Peyer's patch (tissue), 4 donors: ENCODE measurements at places on chromosomes 12 and 14. TPM values are rescaled to one million over a fixed set of nuclear protein-coding genes. Genes with fewer than 3 reads are reported as not detected.

The MAP4K5 gene
- 123 TPM for total RNA-seq

GRCh38 chr12:114402084-114402717 lies 3.7 kb downstream of the TBX5 start:
- H3K4me1 ChIP-seq = no peaks in the 10 kb centered on the region
- no peak overlapping the region for H3K27ac ChIP-seq
- DNase-seq = no peak
- H3K27me3 ChIP-seq = peaks cover 62% of the 10 kb centered on the region

- no peaks in the 10 kb centered on the region for H3K27me3 ChIP-seq
- no peak overlapping the region for H3K4me3 ChIP-seq
- H3K27ac ChIP-seq = no peak overlapping the region
- DNase-seq = no peak
- peaks cover 10% of the 10 kb centered on the region for H3K4me1 ChIP-seq
These were observed 19.9 kb upstream of the CD27 start for GRCh38 chr12:6424866-6425265.

The IRF2BPL gene
- total RNA-seq = 10.3 TPM

DNA sequence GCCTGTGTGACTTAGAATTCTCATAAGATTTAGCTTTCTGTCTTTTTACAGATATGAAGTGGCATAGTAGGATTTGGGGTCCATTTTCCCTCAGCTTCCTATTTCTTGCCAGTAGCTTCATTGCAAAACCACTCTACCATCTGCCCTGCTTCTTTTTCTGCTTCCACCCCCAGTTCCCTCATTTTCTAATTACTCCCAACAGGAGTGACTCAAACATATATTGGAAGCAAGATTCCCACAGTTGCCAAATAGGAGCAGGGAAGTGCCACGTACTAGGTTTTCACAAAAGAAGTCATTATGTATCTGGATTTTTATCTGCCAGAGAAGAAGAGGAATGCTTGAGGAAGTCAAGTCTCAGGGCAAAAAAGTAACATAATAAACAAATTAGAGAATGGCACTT lies 64.1 kb downstream of the ANO4 start:
- no peaks in the 10 kb centered on the region for H3K27me3 ChIP-seq
- H3K27ac ChIP-seq = no peak overlapping the region
- H3K4me1 ChIP-seq = no peaks in the 10 kb centered on the region
- no peaks in the 10 kb centered on the region for H3K36me3 ChIP-seq

DNA sequence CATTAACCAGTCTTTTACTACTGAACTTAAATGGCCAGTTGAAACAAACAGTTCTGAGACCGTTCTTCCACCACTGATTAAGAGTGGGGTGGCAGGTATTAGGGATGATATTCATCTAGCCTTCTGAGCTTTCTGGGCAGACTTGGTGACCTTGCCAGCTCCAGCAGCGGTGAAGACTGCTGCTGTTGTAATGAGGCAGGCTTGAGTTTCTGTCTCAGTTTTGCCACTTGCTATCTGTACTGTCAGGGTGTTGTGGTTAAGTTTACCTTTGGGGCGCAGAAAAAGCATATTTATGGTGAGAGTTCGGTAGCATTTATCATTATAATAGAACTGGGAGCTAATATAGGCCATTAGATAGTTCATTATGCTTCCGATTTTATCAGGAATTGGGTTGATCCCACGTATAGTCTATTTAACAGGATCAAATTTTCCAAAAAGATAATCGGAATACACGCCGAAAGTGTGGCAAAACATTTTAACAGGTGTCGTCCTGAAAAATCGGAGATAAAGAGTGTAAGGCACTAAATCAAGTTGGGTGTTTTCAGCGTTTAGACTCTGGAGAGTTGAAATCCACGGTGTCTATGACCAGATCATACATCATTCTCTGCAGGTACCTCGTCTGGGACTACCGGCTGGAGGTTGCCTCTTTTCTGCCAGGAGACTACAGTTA lies 688 bp upstream of the NECAP1 start:
- peak overlapping the region; percentile 88 for H3K27ac ChIP-seq
- H3K27me3 ChIP-seq = no peaks in the 10 kb centered on the region
- H3K4me1 ChIP-seq = no peaks in the 10 kb centered on the region
- peak overlapping the region; percentile 66 for H3K4me3 ChIP-seq
- no peaks in the 10 kb centered on the region for H3K36me3 ChIP-seq
- peak; percentile 54 for DNase-seq

GRCh38 chr14:22510527-22511110 lies 78.4 kb downstream of the DAD1 start:
- H3K4me3 ChIP-seq = no peak overlapping the region
- no peak for DNase-seq
- H3K36me3 ChIP-seq = no peaks in the 10 kb centered on the region
- H3K4me1 ChIP-seq = no peaks in the 10 kb centered on the region

DNA sequence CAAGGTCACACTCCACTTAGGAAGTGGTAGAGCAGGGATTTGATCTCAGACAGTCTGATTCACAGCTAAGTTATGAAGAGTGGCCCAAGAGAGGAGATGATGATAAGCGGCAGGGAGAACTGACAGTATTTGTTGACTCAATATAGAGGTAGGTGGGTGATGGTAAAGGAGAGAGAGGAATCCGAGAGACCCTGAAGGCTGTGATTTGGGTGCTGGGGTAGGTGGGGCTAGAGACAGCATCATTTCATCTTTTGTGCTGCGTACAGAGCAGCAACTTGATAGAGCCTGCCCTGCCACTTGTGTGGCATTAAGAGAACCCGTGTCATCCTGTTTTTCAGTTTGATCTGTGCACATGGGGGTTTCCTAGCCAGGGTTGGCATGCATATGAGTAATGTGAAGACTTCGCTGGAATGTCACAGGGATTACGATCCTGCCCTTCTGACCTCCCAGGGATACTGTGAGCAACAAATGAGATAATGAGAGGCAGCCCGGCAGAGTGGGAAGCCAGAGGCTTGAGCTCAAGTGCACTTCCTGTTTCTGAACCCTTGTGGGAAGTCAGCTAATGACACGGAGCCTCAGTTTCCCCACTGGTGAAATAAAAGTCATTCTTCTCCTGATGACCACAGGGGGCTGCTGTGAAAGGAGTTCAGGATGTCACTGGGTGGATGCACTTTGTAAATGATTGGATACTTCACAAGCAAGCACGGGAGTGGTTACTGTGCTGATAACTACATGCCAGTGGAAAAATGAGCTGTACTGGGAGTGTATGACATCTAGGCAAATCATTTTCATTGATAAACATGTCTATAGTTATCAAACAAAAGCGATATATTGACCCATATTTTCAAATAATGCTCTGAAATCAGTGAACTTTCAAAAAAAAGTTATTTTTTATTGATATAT lies 59.5 kb upstream of the IGF1 start:
- no peaks in the 10 kb centered on the region for H3K4me1 ChIP-seq
- H3K4me3 ChIP-seq = no peak overlapping the region
- no peaks in the 10 kb centered on the region for H3K36me3 ChIP-seq
- H3K27me3 ChIP-seq = no peaks in the 10 kb centered on the region
- no peak overlapping the region for H3K27ac ChIP-seq
- DNase-seq = no peak

The KLRB1 gene
- total RNA-seq = 6.3 TPM

DNA sequence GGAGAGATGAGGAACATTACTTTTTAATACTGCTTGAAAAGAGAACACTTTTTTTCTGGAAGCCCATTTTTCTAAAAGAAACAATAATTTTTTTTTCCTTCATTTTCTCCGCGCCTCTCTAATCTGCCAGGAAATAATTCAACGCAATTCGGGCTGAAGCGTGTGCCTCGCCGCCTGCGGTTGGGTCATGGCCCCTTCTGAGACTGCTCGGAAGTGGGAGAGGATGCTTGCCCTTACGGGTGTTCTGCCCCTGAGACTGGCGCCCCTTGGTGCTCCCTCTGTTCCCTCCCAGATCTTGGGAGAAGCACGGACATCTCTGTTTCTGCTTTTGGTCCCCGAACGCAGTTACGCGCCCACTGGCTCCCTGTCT lies 332 bp upstream of the TBC1D30 start:
- H3K27ac ChIP-seq = no peak overlapping the region
- no peaks in the 10 kb centered on the region for H3K36me3 ChIP-seq
- no peak for DNase-seq
- no peaks in the 10 kb centered on the region for H3K4me1 ChIP-seq

- peak overlapping the region; percentile 91 for H3K27ac ChIP-seq
- H3K27me3 ChIP-seq = no peaks in the 10 kb centered on the region
These were observed 6.5 kb downstream of the AHNAK2 start for GRCh38 chr14:104971447-104972240.

The KCNMB4 gene
- 0.18 TPM for total RNA-seq

- H3K36me3 ChIP-seq = no peaks in the 10 kb centered on the region
- no peaks in the 10 kb centered on the region for H3K27me3 ChIP-seq
- H3K4me1 ChIP-seq = no peaks in the 10 kb centered on the region
- no peak overlapping the region for H3K27ac ChIP-seq
- no peak overlapping the region for H3K4me3 ChIP-seq
These were observed 11.9 kb upstream of the TMEM119 start for GRCh38 chr12:108609537-108610335.

GRCh38 chr12:92513231-92513730 lies 189.5 kb upstream of the PLEKHG7 start:
- no peaks in the 10 kb centered on the region for H3K27me3 ChIP-seq
- no peak for DNase-seq
- H3K27ac ChIP-seq = no peak overlapping the region
- H3K36me3 ChIP-seq = no peaks in the 10 kb centered on the region
- no peak overlapping the region for H3K4me3 ChIP-seq
- H3K4me1 ChIP-seq = no peaks in the 10 kb centered on the region

The PTCSC3 gene
- total RNA-seq = not detected

DNA sequence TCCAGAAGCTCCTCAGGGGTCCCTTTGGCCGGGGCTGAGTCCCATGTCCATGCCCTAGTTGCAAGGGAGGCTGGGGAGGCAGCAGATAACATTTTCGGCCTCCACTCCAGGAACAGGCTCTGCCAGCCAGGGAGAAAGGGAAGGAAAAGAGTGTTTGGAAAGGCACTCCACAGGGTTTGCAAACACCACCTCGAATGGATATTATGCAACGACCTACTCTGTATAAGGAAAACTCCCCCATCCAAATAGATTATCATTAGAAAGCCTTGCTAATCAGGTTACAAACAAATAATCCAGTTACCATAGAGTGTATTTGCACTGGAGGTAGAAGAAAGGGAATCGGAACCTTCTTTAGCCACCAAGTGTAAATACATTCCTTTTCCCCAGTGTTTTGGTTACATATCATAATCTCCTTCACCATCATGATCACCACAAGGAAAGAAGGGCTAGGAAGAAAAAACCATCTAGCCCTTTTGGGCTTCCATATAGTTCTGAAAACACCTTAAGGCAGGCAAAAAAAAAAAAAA lies 40.4 kb downstream of the TMCC3 start:
- H3K4me1 ChIP-seq = no peaks in the 10 kb centered on the region
- H3K36me3 ChIP-seq = no peaks in the 10 kb centered on the region
- H3K4me3 ChIP-seq = no peak overlapping the region
- H3K27me3 ChIP-seq = no peaks in the 10 kb centered on the region

The WIF1 gene
- not detected for total RNA-seq

GRCh38 chr14:53953828-53954550 lies 2.6 kb downstream of the BMP4 start:
- H3K4me3 ChIP-seq = peak overlapping the region; percentile 39
- peak overlapping the region; percentile 95 for H3K27ac ChIP-seq
- H3K36me3 ChIP-seq = peaks cover 9% of the 10 kb centered on the region
- H3K27me3 ChIP-seq = no peaks in the 10 kb centered on the region
- peak; percentile 71 for DNase-seq
- H3K4me1 ChIP-seq = peaks cover 6% of the 10 kb centered on the region

- DNase-seq = no peak
- H3K4me3 ChIP-seq = no peak overlapping the region
- no peak overlapping the region for H3K27ac ChIP-seq
- H3K36me3 ChIP-seq = no peaks in the 10 kb centered on the region
These were observed 16.2 kb downstream of the CLMN start for GRCh38 chr14:95303552-95303951.

The PTPRQ gene
- total RNA-seq = not detected

DNA sequence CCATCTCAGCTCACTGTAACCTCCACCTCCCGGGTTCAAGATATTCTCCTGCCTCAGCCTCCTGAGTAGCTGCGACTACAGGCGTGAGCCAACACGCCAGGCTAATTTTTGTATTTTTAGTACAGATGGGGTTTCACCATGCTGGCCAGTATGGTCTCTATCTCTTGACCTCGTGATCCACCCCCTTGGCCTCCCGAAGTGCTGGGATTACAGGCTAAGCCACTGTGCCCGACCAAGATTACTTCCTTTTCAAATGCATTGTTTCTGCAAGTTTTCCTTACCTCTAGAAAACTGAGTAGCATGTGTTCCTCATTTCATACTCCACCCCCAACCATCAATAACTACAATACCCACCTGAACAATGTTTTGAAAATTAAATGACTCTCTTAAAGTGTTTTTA lies 13.1 kb downstream of the ARF6 start:
- no peak for DNase-seq
- H3K36me3 ChIP-seq = no peaks in the 10 kb centered on the region
- H3K27ac ChIP-seq = no peak overlapping the region
- H3K4me3 ChIP-seq = no peak overlapping the region
- H3K4me1 ChIP-seq = no peaks in the 10 kb centered on the region

- no peak overlapping the region for H3K4me3 ChIP-seq
- H3K27ac ChIP-seq = no peak overlapping the region
- no peaks in the 10 kb centered on the region for H3K27me3 ChIP-seq
These were observed 19.4 kb downstream of the TCHP start for GRCh38 chr12:109919456-109919855.

The CD163 gene
- 14.4 TPM for total RNA-seq

The GLT1D1 gene
- not detected for total RNA-seq

- H3K4me1 ChIP-seq = no peaks in the 10 kb centered on the region
- H3K4me3 ChIP-seq = no peak overlapping the region
- DNase-seq = no peak
- H3K27me3 ChIP-seq = no peaks in the 10 kb centered on the region
These were observed 57.1 kb downstream of the ERC1 start for GRCh38 chr12:1047898-1048660.

DNA sequence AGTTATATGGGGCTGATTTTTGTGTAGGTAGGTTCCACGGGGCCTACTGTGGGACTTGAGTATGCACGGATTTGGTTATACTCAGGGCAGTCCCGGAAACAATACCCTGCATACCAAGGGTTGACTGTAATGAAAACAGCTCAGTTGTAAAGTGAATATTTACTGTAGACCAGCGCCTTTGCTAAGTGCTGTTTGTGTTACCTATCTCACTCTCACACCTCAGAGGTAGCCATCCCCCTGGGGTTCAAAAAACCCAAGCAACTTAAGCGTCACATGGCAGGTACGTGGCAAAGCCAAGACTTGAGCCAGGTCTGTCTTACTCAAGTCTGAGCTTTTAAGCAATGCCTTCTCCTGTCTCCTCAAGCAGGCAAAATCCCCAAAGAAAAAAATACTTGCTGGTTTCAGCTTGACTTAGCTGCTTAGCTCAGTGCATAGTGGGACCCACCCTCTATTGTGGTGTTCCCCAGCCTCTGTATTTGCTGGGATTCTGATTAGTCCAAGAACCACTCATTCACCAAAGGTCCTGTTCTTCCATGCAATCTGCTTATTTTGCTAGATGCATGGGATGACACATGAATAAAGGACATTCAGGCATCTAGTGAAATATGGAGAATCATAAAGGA lies 34.2 kb upstream of the STRN3 start:
- DNase-seq = no peak
- H3K4me3 ChIP-seq = no peak overlapping the region
- no peaks in the 10 kb centered on the region for H3K36me3 ChIP-seq
- H3K27ac ChIP-seq = no peak overlapping the region

- H3K27me3 ChIP-seq = no peaks in the 10 kb centered on the region
- H3K4me1 ChIP-seq = no peaks in the 10 kb centered on the region
- peak overlapping the region; percentile 95 for H3K27ac ChIP-seq
- peak; percentile 56 for DNase-seq
- H3K4me3 ChIP-seq = peak overlapping the region; percentile 74
These were observed 835 bp downstream of the VEZT start for GRCh38 chr12:95218150-95219133.

GRCh38 chr14:54532111-54533012 lies 22.7 kb downstream of the CGRRF1 start:
- H3K4me1 ChIP-seq = no peaks in the 10 kb centered on the region
- no peak overlapping the region for H3K4me3 ChIP-seq
- no peak overlapping the region for H3K27ac ChIP-seq
- DNase-seq = no peak
- no peaks in the 10 kb centered on the region for H3K27me3 ChIP-seq
